ENCODE measurements at places on chromosomes 5 and 9.

DNA sequence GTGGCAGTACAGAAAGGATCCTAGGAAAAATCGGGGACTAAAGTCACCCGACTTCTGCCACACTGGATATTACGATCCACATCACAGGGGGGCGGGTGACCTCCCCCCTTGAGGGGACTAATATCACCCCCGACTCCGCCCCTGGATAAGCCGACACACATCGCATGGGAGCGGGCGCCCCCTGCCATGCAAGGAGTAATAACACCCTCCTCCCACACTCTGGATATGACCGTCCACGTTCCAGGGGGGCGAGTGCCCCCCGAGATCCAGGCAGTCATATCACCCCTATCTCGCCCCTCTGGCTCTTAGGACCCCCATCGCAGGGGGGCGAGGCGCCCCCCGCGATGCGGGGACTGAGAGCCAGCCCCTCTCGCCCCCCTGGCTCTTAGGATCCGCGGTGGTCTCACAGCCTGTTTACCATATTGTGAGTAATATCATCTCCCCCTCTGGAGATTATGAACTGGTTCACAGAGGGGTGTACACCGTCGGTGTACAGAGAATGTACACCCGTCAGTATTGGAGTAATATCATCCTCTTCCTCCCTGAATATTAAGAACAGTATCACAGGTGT lies 423.0 kb downstream of the DIRAS2 start:
- DNase-seq = peak; percentile 80

DNA sequence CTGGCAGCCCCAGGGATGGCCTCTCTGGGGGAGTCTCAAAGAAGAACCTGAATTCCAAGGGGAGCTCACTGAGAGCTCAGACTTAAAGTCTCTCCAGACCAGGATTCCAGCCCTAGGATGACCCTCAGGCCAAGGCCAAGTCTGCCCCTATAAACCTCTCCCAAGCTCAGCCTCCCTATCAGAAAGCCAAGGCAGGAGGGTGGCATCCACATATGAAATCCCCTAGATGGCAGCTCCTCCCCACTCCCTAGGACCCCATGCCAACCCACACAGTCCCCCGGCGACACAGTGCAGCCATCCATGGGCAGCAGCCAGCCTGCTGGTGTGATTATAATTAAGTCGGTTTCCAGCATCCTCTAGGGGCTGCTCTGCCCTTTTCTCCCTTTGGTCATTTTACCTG lies 269.9 kb downstream of the CDK5RAP2 start:
- DNase-seq = no peak

- DNase-seq = no peak
These were observed 35.4 kb upstream of the IL17B start for GRCh38 chr5:149414405-149415065.

DNA sequence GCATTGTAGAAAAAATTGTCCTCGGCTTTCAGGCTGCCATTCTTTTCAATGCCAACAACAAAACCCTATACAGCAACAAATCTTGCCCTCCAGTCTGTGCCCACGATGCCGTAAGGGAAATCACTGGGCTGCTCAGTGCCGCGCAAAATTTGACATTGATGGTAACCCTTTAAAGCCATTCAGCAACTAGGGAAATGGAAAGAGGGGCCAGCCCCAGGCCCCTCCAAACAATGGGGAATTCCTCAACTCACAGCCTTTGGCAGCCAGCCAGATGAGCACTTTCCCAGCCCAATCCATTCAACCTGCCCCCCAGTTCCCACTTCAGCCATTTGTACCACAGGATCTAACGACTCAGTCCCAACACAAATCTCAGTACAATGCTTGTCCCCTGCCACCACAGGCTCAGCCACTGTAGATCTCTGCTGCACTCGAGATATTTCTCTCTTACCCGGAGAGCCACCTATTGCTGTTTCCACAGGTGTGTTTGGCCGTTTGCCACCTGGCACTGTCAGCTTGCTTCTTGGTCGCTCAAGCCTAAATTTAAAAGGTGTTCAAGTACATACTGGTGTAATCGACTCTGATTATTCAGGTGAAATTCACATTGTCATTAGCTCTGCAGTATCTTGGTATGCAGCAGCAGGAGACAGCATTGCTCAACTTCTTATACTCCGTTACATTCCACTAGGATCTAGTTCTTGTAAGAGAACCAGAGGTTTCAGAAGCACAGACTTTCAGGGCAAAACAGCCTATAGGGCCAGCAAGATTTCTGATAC lies 103.3 kb downstream of the SYK start:
- peak; percentile 29 for DNase-seq

DNA sequence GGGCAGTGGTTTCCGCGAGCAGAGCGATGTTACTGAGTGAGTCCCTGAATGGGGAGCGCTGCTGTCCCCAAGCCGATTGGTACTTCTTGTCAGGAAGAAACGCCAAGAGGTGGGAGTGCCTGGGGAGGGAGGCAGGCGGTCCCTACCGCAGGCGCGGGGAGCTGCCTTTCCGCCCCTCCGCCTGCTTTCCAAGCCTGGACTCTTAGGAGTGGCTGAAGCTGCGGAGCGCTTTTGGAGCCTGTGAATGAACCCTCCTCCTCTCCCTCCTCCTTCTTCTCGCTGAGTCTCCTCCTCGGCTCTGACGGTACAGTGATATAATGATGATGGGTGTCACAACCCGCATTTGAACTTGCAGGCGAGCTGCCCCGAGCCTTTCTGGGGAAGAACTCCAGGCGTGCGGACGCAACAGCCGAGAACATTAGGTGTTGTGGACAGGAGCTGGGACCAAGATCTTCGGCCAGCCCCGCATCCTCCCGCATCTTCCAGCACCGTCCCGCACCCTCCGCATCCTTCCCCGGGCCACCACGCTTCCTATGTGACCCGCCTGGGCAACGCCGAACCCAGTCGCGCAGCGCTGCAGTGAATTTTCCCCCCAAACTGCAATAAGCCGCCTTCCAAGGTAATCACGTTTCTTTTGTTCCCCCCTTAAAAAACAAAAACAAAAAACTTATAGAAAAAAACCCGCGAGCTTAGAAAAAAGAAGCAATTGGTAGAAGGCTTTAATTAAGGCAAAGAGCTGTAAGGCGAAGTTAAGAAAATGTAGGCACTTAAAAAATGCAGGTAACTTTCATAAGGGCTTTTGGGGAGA lies at the start of gene VCAN:
VCAN (plus strand) TSS at position 340 of the 808 bp plus-strand sequence. CDS start 11,775 bp downstream, outside the sequence.
- DNase-seq = peak; percentile 90

DNA sequence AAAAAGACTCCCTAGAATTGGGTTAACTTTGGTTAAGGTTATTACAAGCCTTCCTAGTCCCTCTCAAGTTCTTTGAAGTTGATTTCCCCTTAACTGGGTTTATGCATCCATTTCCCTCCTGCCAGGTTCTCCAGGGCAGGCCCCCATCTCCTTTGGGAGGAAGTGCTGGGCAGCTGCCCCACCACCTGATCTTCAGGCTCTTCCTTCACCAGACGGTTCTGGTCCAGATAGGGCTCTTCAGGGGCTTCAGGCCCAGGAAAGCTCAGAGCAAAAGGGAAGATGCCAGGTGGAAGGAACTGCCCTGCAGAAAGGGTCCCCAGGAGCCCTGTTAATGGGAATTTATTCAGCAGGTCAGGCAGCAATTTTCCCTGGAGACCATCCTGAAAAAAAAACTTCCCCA lies 2.1 kb downstream of the SMIM32 start:
- DNase-seq = peak; percentile 42

- no peak for DNase-seq
These were observed 240.1 kb downstream of the DENND1A start for GRCh38 chr9:123689701-123690428.

DNA sequence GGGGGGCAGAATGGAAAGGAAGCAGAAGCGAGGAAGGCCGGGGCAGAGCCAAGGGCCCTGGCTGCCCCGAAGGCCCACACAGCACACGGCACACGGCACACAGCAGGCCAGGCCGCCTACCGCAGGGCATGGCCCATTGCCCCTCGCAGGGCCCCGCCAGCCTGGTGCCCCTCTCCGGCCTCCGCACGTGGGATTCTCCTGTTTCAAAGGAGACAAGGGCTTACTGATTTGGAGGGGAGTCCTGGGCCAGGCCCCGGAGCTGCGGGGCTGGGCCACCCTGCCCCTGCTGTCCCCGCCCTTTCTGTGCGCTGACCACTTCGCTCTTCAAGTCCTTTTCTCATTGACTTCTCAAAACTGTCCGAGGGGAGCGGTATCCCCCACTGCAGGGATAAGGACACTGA lies 7.7 kb upstream of the PHYKPL start:
- no peak for DNase-seq

- DNase-seq = no peak
These were observed 68.5 kb upstream of the FBXW11 start for GRCh38 chr5:172074896-172075295.

GRCh38 chr9:136171009-136171800 lies 33.7 kb downstream of the LHX3 start:
- peak; percentile 87 for DNase-seq

DNA sequence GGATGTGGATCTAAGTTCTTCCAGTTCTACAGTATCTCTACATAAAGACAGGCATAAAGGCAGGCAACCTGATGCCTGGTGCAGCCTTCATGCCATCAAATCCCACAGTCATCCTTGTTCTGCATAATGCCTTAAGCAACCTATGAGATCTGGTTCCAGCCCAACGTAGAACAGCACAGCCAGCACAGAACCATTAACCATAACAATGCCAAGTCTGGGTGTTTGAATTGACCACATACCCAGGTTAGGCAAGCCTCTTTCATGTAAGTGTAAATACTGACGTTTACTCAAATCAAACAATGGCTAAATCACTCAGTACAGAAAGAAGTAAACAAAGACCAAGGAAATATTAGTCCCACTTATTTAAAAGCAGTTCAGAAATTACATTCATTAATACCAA lies 195.0 kb downstream of the ADAMTSL1 start:
- peak; percentile 54 for DNase-seq

GRCh38 chr5:40791715-40792139 lies 6.4 kb downstream of the PRKAA1 start:
- no peak for DNase-seq

DNA sequence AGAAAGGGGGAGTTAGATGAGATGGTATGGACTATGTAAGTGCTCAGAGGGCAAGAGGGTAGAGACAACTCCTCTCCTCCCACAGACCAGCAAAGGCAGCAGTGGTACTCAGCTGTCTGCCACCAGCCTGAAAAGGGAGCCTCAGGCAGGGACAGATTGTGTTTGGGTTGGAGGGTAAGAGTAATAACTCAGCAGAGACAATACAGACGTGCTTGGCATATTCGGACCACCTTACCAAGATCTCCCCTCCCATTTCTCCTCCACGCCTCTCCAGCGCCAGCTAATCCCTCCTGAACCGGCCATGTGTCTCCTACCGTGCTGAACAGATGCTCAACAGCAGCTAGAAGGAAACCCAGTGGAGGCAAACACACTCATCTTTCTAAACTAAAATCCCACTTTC lies 180.8 kb downstream of the ASTN2 start:
- DNase-seq = no peak

DNA sequence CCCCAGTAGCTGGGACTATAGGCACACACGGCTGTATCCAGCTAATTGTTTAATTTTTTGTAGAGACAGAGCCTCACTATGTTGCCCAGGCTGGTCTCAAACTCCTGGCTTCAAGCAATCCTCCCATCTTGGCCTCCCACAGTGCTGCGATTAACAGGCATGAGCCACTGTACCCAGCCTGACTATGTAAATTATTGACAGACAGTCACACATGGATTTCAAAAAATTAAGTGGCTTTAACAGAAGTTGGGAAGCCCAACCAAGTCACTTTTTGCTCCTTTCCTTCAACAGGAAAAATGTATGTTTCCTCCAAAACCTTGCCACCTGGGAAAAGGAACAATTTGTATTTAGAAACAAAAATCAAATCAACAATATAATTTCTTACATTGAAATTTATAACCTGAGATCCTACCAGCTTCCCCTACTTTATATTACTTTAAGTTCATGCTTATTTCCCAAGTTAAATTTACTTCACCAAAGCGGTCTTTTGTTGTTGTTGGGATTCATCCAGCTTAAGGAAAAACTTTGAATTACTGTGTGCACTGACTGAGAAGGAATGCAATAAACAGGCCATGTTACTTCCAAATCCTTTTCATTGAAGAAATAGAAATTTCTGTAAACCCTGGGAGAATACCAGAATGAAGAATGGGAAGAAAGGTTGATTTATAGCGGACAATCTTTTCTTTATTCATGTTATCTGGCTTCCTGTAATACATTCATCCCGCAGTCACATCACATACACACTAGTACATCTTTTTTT lies 8.6 kb downstream of the PCA3 start:
- no peak for DNase-seq

DNA sequence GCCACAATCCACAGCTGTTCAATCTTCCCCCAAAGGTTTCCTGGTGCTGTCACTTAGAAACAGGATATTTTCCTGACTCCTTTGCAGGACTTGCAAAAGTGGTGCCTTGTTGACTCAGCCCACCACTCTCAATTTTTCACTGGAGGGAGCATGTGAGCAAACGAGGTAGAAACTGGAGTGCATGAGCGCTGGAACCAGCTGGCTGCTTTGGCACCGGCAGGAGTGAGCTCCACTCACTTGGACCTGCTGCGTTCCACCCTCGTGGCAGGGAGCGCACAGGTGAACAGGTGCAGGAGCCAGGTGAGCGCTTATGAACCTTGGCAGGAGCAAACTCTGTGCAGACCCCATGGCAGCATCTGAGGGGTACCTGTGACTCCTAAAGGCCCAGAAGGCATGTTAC lies 364.1 kb upstream of the RORB start:
- DNase-seq = peak; percentile 72

DNA sequence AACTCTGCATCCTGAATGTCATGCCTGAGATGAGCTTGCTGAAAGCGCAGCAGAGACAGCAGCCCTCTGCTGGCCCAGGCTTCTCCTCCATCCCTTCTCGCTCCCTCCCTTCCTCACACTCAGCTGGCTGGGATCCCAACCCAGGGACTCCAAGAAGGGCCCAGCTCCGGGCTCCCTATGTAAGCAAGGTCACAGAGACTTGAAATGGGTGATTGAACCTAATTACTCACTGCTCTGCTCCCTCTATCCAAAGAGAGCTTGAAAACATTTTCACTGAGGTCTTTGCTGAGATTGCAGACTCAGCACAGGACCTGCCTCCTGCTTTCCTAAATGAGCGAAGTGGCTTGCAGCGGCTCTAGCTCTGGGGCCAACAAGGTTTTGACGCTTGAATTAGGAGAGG lies 42.8 kb downstream of the RAPGEF1 start:
- DNase-seq = peak; percentile 78

- DNase-seq = no peak
These were observed 33.9 kb downstream of the SLC24A2 start for GRCh38 chr9:19754921-19755320.

DNA sequence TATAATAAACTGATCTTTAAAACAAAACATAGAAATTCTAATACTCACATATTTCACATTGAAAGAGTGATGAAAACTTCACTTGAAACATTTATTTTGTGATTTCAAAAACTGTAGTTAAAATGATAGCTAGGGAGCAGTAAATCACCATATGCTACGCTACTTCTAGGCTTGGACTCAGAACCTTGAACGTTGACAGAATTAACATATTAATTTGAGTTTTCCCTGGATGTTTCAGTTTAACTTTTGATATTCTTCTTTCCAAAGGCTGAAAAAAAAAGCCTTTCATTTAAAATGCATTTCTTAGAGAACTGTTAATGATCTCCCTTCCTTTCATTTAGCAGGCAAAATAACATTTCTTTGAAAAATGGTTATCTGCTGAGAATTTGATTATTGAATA lies 307.8 kb upstream of the SGCD start:
- DNase-seq = no peak

Measured in endodermal cell (in vitro differentiated cells).